T-cell (primary cell): ENCODE measurements at places on chromosomes 7 and 10.

GRCh38 chr7:70846208-70846607, 285.7 kb upstream of the GALNT17 start:
- DNase-seq: no peak

- no peak for DNase-seq
These were observed 101.9 kb downstream of the LHPP start for GRCh38 chr10:124563320-124564040.

- no peak for DNase-seq
These were observed 1.2 kb downstream of the MLXIPL start for GRCh38 chr7:73622909-73623797.

GRCh38 chr7:152882576-152883310, 123.2 kb downstream of the ACTR3B start:
- DNase-seq: no peak

DNA sequence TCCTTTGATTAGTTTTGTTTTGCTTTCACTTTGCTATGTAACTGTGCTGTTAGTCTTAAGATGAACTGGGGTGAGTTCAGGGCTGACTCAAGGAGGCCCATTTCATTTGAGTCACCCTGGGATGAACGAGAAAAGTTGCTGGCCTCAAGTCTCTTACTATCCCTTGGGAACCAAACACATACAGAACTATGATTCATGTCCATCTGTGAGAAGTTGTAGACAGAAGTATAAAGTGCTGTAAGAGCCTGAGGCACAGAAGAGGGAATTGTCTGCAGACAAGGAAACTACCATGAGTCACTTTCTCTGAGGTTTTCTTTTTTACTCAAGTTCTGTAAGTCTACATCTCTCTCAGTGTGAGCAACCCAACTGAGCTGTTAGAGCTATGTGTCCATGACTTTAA, 179.8 kb upstream of the CSTF2T start:
- no peak for DNase-seq

GRCh38 chr7:150975536-150976319, 2.4 kb downstream of the KCNH2 start:
- no peak for DNase-seq

- no peak for DNase-seq
These were observed 4.7 kb downstream of the ACBD7 start for GRCh38 chr10:15083674-15084501.

DNA sequence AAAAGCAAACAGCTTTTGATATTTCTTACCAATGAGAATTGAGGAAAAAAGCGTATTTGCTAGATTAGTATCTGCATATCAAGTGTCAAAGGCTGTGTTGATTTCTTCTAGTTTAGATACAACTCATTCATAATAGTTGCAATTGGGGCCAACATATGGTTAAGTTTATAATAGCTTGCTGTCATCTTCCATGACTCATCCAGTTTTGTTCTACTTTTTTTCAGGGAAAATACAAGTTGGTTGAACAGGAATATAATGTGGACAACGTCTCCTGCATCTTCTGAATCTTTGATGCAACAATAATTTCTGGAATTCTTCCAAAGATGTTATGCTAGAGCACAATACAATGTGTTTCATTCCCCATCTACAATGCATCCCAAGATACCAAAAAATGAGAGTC, 182.0 kb downstream of the THSD7A start:
- no peak for DNase-seq

GRCh38 chr10:89347701-89348457, 20.1 kb downstream of the IFIT3 start:
- no peak for DNase-seq

GRCh38 chr10:107425931-107426553, 261.5 kb upstream of the SORCS1 start:
- DNase-seq: no peak

DNA sequence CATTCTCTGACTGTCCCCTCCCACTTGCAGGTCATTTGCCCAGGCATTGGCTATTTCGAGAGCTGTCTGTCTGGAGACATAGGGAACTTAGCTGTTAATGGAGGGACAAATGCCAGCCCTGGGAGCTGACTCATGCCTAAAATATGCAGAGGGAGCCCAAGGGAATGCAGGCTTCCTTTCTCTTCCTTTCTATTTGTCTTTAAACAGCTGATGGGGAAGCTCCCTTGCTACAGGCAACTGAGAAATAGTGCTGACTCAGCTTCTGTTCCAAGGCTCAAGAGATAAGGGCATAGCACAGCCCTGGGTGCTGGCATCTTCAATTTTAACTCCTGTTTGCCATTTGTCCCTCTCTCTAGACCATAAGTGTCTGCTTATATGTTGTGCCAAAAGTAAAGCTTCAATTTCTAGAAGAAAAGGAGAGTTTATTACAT, 82.7 kb upstream of the C1GALT1 start:
- no peak for DNase-seq

DNA sequence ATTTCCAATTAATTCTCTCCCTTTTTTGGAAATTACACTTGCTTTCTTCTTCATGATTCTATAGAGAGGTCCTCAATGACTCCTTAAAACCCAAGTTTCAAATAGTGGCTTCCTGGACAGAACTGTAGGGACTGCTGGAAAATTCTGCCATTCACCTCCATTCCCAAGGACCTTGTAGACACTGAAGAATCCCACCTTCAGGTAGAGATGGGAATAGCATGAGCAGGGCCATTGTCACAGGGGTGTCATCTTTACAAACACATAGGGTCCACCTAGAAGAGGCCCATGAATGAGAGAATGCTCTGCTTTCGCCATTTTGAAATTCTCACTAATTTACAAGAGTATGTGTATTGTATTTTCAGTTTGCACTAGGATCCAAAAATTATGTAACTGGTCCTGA, 701.7 kb upstream of the CELF2 start:
- DNase-seq: no peak

DNA sequence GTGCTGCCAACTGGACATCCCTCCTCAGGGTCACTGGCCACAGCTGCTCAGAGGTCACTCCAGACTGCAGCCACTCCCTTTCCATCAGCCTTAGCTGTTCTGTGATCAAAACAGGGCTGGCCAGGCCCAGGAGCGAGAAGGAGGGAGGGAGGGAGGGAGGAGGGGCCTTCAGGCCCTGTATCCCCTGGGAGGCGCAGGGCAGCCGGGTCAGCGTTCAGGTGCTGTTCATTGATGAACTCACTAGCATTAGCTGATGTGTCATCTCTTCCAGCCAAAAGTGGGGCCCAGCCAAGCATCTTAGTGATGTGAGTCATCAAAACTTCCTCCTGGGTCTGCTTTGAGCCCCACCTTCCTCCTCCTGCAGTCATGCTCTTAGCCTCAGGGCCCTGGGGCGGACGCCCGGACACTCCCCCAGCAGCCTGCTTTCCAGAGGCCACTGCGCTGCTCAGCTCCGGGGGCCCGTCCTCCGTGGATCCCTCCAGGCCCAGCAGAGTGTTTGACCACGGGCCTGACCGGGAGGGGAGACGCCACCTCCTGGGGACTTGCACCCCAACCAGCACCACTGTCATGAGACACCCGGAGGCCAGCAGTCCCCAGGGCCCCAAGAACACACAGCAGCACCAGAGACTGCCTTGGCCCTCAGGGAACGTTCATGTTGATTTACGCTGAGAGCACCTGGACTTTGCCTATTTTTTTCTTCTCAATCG, 149.2 kb downstream of the PRKAG2 start:
- DNase-seq: no peak

- DNase-seq: no peak
These were observed 60.1 kb upstream of the PPP2R2D start for GRCh38 chr10:131840788-131841118.

- DNase-seq: no peak
These were observed 22.8 kb downstream of the DNAJC1 start for GRCh38 chr10:21980691-21981090.

DNA sequence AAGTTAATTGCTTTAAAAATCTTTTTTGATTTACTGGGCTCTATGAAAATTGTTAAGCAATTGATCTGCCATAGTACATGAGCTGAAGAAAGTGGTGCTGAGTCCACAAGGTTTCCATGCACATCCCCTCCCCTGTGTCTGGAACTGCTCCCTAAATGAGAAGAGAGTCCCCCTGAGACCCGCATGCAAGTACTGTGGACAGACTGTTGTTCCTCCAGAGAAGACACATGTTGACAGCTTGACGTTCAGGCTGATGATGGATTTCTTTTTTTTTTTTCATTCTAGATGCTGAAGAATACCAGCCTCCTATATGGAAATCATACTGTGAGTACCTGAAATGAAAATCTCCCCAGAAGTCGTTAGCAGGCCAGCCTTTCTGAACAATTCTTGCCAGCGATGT, 159.8 kb downstream of the CHN2 start:
- no peak for DNase-seq

GRCh38 chr7:44327981-44328380, 2.6 kb upstream of the CAMK2B start:
- no peak for DNase-seq

DNA sequence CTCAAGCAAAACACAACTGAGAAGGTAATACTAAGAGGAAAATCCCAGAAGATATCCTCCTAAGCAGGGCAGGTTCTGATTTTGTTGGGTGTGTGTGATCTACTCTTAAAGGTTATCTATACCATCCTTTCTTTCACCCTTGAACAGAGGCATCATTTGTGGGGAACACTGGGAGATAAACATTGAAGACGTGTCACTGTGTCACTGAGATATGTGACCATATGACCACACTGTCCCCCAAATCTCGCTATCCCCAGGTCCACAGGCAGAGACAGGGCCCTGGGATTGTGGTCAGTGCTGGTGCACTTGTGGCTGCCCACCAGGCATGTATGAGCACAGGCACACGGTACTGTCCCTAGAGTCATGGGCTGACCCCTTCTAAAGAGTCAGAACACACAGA, 30.0 kb downstream of the TECTB start:
- no peak for DNase-seq

GRCh38 chr10:114328874-114329273, 75.4 kb downstream of the AFAP1L2 start:
- DNase-seq: no peak
